Aortic smooth muscle cell (primary cell): ENCODE measurements at places on chromosomes 12 and 14. TPM values are rescaled to one million over a fixed set of nuclear protein-coding genes. Genes with fewer than 3 reads are reported as not detected.

The GNG2 gene
- total RNA-seq = 11.8 and 16.2 TPM in 2 replicates

The POTEM gene
- total RNA-seq = not detected in 2 replicates

The GLIPR1L1 gene
- total RNA-seq = not detected in 2 replicates

The SRGAP1 gene
- 5.8 and 12.3 TPM in 2 replicates for total RNA-seq

The GRIP1 gene
- not detected in 2 replicates for total RNA-seq

The ALKBH2 gene
- 15.0 and 19.8 TPM in 2 replicates for total RNA-seq
